Stimulated activated naive CD8-positive, alpha-beta T cell treated with anti-CD3 and anti-CD28 coated beads, Interleukin-15, amount 100 ng/mL, for 72 hours (primary cell): ENCODE measurements at places on chromosomes 4 and X.
A peak's percentile ranks its signal among the peaks of the same experiment; 100 is the strongest.

DNA sequence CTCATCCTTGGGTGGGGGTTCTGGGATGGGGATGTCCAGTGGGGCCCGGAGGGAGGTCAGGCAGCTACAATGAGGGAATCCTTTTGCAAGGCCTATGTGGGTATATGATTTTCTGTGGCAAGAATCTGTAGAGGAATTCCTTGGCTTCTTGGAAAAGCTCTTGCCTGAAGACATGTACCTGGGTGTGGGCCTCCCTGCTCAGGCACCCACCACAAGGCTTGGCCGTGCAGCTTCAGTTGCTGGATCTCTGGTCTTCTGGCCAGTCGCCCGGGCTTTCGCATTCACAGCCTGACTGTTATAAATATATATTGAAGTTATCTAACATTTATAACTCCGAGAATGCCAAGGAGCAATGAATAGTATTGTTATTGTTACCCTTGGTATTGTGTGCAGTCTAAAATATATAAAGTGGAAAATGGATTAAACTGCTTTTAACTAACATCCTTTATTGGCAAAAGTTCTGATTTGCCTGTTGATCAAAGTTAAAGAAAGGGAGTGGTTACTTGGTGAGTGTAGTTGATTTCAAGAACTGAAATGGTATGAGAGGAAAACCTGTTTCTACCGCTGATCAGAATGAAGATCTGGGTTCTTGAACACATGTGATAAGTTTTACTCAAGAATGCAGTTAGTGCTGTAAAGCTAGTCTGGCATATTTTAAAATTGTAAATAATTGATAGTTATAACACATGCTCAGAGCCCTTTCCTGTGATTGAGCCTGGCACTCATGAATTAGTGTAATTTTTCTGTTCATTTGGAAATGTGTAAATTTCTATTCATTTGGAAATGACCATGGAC, 36.0 kb downstream of the PTTG2 start:
- no peak for DNase-seq

- DNase-seq: no peak
Measured at GRCh38 chrX:24027086-24027485, at the start of gene KLHL15. Gene KLHL15, minus strand, starts transcription at chrX:24027186. Its CDS starts 20,493 bp downstream, at chrX:24006693.

GRCh38 chrX:44744799-44745198, 99.0 kb upstream of the DUSP21 start:
- no peak for DNase-seq

DNA sequence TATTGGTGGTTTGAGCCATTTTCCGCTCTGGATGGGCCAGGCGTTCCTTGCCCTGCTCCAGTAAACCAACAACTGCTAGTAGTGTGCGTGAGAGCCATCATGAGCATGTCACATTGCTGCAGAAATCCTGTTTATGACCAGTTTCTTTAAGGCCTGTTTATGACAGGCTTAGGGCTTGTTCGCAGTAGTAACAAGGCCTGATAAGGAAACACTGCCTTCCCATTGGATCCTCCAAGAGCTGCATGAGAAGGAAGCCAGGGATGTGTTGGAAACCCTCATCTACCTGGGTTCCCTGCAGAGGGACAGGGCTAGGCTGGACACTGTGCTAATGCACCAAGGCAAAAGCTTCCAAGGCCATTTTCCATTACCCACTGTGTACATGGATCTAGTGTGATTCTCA, 153.9 kb downstream of the ZNF518B start:
- no peak for DNase-seq

GRCh38 chr4:1116838-1117237, 3.5 kb upstream of the RNF212 start:
- no peak for DNase-seq

GRCh38 chrX:55074851-55075467, at the start of gene PAGE2B:
Gene PAGE2B, plus strand, starts transcription at chrX:55075030. Its CDS starts 1,012 bp downstream, at chrX:55076042.
- DNase-seq: no peak

GRCh38 chr4:163591614-163592020, 97.1 kb downstream of the TMA16 start:
- DNase-seq: no peak

DNA sequence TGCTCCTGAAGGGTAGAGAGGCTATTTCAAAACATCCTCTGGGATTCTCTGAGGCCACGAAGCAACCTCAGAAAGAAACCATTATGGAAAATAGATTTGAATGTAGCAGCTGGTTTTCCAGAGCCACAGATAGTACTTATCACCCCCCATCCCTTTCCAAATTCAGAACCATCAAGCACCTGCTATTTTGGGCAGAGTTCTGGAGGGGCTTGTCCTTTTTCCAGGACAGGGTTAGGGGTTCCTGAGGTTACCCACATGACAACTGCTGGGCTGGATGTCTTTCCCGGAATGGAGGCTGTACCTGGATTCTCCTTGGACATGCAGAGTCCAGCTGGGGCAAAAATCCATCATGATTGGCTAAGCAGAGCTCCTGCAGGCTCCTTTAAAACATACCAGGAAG, 22.0 kb upstream of the ZXDA start:
- DNase-seq: no peak

DNA sequence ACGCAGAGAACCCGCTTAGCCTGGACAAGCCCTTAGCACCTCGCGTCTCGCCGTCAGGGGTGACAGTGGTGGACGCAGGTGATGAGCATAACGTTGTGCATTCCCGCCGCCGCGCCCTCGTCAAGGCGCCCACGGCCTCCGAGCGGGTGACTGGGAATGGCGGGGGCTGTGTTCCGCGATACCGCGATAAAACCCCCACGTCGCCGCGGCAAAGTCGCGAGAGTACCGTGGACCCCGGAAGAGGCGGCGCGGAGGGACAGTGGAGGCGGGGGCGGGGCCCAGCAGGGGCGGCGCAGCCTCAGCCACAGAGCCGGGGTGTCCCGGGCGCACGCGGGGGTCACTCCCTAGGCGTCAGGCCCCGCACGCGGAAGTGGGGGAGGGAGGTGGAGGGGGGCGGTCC, 53.8 kb downstream of the ZFYVE28 start:
- peak; percentile 63 for DNase-seq

GRCh38 chr4:182704948-182705347, 212.2 kb downstream of the DCTD start:
- DNase-seq: no peak

DNA sequence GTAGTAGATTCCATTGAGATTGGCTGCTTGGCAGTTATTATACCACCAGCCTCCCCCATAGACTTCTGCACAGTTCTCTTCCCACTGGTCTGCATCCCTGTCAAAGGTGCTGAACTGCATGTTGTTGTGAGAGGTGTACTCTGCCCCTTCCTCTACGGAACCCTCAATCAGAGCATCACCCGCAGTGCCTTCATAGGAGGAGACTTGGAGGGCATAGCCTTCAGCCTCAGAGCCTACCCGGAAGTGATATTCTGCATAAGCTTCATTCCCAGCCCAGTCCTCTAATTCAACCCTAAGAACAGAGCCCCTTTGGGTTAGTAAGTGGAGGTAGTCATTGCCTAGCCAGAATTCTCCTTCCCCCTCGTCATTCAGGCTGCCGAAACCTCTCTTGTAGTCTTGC, 6.3 kb downstream of the FGA start:
- DNase-seq: no peak

DNA sequence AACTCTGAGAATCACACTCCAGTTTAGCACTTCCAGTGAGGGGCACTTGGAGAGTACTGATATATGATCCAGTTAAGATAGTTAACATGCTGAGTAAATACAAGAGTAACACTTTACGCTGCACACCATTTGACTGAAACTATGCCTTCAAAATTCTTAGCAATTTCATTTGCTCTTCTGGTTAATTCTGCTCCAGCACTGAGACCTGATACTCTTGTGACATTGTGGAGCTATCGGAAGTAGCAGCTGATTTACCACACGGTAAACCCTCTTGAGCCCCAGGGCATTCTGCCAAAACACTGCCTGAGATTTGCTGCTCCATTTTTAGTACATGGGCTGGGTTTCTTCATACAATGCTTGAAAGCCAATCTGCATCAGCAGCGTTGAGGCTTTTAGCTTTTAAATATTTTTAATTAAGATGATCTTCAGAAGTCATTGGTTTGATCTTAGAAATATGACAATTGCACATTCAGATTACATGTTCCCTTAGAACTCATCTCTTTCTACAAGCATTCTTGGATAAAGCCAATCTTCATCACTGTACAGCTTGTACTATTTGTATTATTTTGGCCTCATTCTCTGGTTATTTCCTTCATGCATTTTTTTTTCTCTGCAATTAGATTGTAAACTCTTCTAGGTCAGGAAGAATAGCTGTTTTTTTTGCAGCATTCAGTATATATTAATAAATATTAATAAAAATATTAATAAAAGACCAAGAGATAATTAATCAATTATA, 67.8 kb upstream of the ETNPPL start:
- DNase-seq: peak; percentile 8

- DNase-seq: no peak
Measured at GRCh38 chr4:81455897-81456296, 15.8 kb downstream of the RASGEF1B start.

DNA sequence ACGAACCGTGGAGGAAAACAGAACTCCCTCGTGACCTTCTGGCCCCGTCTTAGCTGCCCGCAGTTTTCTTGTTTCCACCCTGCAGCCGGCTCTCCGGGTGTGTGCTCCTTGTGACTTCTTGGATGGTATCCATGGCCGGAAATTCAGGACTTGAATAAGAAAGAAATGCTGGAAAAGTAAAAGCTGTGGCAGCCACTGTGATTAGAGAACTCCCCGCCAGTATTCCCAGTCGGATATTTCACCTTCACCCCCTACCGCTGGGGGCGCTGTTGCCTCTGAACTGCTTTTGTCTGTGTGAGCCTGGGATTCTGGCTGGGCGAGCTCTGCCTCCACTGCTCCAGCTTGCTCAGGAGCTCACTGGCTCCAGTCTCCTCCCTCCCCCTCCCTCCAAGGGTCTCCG, 41.5 kb upstream of the CYP4V2 start:
- no peak for DNase-seq

DNA sequence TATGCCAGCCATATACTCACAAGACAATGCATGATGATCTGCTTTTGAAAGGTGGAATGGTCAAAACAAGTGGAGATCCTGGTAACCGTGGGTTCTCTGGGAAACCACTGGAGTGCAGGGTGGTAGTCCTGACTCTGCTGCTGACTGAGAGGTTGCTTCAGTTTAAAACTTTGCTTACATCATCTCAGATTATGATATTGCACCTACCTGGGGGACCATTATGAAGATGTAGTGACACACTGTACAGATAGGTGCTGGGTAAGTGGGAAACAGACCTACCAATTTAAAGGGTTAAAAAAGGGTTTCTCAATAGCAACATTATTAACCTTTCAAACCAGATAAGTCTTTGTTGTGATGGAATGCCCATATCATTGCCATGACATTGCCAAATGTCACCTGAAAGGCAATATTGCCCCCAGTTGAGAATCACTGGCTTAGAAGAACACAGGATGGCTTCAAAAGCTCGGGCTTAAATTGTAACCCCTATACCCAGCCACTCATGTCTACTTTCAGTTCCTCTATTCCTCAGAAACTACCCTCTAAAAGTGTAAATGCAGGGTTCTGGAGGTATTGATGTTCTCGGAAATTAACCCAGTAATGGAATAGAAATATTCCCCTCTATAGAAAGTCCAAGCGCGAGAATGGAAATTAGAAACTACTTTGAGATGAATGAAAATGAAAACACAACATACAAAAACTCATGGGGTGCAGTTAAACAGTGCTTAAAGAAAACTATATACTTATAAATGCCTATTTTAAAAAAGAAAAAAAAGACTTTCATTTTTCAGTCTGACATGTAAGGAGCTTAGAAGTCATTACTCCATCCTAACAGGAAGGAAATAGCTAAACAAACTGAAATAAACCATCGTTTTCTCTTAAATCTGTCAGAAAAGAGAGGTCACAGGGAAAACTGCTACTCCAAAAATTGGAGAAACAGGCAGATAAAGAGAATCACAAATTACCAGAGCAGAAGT, 65.8 kb downstream of the ARHGEF6 start:
- DNase-seq: no peak

- DNase-seq: no peak
Measured at GRCh38 chr4:73919691-73920090, 50.5 kb downstream of the CXCL1 start.

DNA sequence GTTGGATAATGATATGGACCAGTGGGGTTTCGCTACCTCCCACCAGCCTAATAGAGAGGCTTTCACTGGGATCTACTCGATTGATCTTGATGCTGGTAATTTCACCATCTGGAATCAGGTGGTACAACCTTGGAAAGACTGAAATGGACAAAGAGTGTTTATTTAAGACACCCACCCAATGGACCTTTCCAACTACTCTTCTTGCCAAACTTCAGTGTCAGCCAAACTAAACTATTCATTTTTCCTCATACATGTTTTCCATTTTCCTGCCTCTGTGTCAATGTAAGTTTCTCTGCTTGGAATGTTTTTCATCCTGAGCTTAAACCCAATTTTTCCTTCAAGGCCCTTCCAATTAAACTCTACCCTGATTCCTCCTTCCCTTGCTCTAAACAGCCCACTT, 92.6 kb downstream of the LNX1 start:
- DNase-seq: no peak

- no peak for DNase-seq
Measured at GRCh38 chrX:132636080-132636479, 147.2 kb upstream of the MBNL3 start.

DNA sequence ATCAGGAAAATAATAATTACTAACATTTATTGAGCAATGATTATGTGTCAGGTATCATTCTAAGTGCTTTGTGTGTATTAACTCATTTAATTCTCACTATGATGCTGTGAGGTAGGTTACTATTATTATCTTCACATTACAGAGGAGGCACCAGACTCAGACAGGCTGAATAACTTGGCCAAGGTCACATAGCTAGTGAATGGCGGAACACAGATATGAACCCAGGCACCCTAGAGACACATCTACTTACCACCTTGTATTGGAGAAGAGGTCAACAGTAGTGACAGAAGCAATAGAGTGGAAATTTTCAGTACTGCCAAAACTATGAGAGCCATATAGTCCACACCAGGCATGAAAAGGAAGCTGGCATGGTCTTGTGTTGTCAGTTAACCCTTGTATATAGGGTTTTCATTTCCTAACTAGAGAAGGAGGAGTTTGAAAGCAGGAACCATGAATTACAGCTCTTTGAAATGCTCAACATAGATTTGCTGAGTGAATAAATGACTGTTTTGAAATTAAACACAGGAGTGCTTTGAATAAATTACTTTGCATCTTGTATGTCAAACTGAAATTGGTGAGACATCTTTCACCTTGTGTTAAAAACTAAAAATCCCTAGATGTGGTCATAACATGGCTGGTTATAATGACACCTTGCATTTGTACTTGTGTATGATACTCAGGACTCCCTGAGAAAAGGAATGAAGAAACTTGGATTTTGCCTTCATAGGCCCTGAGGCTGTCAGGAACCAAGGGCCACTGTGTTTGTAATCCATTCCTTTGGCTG, 71.8 kb downstream of the RTL9 start:
- no peak for DNase-seq

GRCh38 chr4:163804001-163804400, 309.5 kb downstream of the TMA16 start:
- DNase-seq: no peak

- no peak for DNase-seq
Measured at GRCh38 chr4:13701937-13702446, 74.5 kb upstream of the BOD1L1 start.

- no peak for DNase-seq
Measured at GRCh38 chr4:186726426-186727168, 2.9 kb upstream of the FAT1 start.

GRCh38 chrX:12919051-12919450, 12.6 kb downstream of the TLR8 start:
- DNase-seq: no peak

GRCh38 chr4:56757821-56758411, 63.6 kb downstream of the SPINK2 start:
- peak; percentile 82 for DNase-seq
